Calu3 (cell line): ENCODE measurements at places on chromosomes 3 and 15. TPM values are rescaled to one million over a fixed set of nuclear protein-coding genes. Genes with fewer than 3 reads are reported as not detected.

Gene RARRES1
- 1,088 and 1,195 TPM in 2 replicates for total RNA-seq

Gene CCDC80
- 0.39 and 1.1 TPM in 2 replicates for total RNA-seq

DNA sequence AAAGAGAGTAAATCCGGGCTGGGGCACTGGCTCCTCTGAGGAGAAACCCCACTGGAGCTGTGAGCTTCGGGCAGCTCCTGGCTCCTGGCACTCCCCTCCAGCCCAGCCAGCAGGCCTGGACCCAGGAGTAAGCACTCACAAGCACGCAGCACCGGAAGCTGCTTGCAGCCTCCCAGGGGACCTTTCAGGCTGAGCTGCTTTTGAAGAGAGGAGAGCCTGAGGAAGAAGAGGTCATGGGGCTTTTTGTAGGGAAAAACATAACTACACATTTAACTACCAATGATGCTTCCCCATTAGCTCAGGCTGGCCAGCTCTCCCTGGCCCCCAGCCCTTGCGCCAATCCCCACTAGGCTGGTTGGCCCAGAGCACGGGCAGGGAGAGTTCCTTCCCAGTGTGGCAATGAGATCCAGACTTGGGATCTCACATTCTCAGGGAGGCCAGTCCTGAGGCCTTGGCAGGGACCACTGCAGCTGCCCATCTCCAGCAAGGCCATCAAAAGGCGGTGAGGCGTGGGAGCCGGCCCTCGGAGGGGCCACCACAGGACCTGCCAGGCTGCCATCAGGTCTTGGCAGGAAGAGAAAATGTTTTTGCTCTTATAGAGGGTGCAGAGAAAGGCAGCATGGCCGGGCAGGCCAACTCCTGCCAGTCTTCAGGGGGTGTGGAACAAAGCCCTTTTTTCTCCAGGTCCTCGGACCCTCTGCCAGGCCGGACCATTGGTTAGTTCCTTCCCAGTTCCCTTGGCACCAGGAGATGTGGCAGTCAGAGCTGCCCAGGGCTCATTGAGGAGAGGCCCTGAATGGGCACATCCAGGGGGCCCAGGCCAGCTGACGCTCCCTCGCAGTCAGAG, 41.5 kb upstream of the MFGE8 start:
- no peak for DNase-seq

- peak; percentile 42 for DNase-seq
Measured at GRCh38 chr3:71695000-71695482, 30.2 kb downstream of the EIF4E3 start.

DNA sequence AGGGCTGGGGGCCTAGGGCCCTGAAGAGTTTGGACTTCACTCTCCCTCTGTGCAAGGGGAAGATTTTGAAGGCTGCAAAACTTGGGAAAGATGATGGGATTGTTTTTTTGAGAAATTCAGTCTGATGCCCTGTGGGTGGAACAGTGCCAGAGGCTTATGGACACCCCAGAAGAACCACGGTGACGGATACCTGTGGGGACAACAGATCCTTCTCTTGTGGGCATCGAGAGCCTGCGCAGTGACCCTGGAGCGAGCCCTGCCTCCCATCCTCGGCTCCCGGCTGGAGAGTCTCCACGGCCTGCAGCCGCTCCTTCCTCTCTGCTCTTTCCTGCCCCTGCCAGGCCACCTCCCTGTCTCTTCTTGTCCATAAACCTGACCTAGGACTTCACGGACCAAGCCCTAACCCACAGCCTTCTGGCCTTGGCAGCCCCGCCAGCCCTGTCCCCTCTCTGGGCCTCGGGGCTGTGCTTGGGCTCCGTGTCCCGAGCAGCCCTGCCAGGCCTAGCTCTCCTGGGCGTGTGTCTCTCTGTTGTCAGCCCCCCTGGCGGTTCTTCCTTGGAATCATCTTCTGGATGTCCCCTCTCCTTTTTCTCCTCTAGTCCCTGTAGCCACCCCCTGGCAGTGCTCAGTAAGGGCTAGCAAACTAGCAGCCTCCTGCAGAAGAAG, 98.4 kb downstream of the VGLL4 start:
- no peak for DNase-seq

Gene SEMA6D
- not detected in 2 replicates for total RNA-seq

DNA sequence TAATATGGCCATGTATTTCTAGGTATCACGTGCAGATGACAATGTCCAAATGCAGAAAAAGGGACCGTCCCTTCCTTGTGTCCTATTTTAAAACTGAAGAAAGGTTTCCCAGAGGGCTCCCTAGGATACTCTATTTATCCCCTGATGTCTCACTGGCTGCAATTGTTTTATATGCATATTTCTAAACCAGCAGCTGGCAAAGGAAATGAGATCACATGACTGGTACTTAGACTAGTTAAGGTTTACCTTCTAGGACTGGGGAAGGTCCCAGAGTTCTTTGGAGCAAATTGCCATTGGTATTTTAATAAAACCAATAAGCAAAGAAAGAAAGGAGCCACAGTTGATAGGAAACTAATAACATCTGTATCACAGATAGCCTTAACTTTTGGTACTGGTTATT, 29.5 kb downstream of the GTF2E1 start:
- DNase-seq: no peak

DNA sequence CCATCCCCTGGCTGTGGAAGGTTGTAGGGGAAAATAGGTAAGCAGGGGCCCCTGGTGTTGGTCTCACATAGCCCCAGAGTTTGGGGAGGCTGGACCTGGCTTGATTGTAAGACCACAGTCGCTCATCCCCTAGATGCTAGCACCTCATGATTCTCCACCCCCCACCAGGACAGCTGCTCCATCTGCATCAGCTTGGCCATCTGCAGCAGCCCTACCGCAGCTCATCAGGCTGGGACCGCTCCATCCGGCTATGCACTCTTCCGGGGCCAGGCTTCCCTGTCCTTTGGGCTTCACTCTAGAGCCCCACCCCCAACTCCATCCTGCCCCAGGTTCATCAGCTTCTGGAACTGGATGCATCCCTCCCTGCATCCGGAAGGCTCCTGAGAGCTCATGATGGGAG, 12.6 kb downstream of the SCN5A start:
- DNase-seq: no peak

GRCh38 chr3:14016900-14017475, 107.7 kb downstream of the CHCHD4 start:
- peak; percentile 73 for DNase-seq

- no peak for DNase-seq
Measured at GRCh38 chr3:64209866-64210621, 15.2 kb downstream of the PRICKLE2 start.

- no peak for DNase-seq
Measured at GRCh38 chr3:100838157-100838556, 128.9 kb downstream of the TFG start.

Gene TMEM207
- 0.57 and 1.4 TPM in 2 replicates for total RNA-seq

Gene ZBTB47
- total RNA-seq: 6.0 and 7.2 TPM in 2 replicates

- no peak for DNase-seq
Measured at GRCh38 chr3:32430900-32431299, 39.2 kb downstream of the CMTM7 start.

DNA sequence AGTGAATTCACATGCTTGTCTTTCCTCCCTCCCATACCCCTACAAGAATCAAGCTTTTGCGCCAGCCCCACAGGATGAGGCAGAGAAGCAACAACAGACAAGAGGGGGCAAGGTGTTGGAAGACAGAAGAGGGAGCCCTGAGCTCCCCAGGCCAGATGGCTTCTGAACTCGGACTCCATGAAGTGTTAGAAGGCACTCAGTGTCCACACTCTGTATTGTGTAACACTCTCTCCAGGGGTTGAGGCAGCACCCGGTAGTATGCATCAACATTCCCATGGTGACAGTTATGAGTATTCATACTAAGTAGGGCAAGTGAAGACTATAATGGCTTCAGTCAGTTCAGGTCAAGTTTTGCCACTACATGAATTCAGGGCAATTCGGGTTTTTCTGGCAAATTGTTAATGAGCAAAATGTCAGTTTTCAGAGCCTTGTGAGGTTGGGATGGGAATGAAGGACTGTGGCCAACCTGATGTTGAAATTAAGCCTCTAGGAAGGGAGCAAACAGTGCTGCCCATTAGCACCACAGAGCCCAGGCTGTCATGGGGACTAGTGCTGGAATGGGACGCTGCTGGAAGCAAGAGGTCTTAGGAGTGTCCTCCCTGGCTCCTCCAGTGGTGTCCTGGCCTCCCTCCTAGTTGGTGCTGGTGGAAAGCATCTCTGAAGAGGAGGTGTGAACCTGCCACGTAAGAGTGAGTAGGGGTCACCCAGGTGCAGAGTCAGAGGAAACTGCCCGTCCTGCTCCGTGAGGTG, 79.4 kb downstream of the KLF15 start:
- no peak for DNase-seq

DNA sequence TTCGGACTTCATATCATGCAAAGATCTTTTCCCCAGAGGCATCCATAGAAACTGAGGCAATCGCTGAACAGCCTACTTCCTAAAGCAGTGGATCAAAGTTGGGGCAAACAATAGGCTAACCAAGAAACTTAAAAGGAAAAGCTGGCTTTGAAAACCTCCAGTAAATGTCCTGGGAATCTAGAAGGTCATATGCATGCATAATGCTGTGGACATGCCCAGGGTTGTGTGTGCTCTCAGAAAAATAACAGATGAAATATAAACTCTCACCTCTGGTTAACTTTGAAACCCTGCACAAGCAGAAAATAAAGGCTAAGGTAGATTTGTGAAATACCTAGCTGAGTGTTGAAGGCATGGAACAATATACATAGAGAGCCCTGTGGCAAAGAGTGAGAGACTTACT, 96.3 kb downstream of the MYO9A start:
- no peak for DNase-seq

- no peak for DNase-seq
Measured at GRCh38 chr15:64751464-64751863, 23.9 kb downstream of the RBPMS2 start.

Gene CASR
- total RNA-seq: 2.3 and 5.1 TPM in 2 replicates

DNA sequence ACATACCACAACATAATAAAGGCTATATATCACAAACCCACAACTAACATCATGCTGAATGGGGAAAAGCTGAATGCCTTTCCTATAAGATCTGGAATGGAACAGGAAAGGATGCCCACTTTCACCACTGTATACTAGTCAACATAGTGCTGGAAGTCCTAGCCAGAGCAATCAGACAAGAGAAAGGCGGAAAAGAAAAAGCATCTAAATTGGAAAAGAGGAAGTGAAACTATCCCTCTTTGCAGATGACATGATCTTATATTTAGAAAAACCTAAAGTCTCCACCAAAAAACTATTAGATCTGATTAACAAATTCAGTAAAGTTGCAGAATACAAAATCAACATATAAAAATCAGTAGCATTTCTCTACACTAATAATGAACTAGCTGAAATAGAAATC, 14.6 kb upstream of the PIK3CA start:
- DNase-seq: no peak

GRCh38 chr3:51845129-51845528, 16.3 kb upstream of the IQCF2 start:
- no peak for DNase-seq

- no peak for DNase-seq
Measured at GRCh38 chr3:101878589-101878988, 29.3 kb downstream of the NFKBIZ start.

GRCh38 chr3:146974001-146974400, 368.9 kb upstream of the PLSCR5 start:
- no peak for DNase-seq

DNA sequence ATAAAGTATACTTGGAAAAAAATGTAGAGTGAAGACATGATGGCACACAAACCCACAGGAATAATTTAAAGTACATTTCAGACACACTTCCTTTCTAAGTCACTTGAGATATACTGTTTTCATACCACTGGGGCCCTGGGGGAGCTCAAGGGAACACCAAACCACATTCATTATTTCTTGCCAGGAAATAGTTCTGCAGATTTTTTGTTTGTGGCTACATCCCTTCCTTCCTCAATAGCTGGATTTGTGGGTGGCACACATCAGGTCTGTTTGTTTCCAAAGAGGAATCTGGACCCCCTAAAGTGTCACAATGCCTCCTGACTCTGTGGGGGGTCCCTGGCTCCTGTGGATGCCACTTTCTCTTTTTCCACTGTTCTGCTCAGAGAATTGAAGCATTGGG, 153.5 kb upstream of the COL8A1 start:
- DNase-seq: no peak

DNA sequence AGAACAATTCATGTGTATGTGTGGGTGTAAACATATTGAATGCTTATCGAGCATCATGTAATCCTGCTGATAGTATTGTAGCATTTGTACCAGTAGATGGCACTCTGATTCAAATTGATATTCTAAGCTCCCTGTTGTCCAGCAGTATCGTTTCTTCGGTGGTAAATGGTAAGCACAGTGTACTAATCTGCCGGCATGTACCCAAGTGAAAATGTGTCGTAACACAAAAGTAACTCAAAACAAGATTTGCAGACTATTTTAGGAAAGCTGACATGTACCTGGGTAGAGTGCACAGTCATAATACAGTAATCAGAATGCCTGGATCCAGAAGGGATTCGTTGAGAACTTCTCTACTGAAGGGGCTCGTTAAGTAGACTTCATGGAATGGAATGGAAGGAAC, 31.7 kb upstream of the MNS1 start:
- peak; percentile 20 for DNase-seq

GRCh38 chr15:40790718-40791117, 16.2 kb upstream of the ZFYVE19 start:
- no peak for DNase-seq

DNA sequence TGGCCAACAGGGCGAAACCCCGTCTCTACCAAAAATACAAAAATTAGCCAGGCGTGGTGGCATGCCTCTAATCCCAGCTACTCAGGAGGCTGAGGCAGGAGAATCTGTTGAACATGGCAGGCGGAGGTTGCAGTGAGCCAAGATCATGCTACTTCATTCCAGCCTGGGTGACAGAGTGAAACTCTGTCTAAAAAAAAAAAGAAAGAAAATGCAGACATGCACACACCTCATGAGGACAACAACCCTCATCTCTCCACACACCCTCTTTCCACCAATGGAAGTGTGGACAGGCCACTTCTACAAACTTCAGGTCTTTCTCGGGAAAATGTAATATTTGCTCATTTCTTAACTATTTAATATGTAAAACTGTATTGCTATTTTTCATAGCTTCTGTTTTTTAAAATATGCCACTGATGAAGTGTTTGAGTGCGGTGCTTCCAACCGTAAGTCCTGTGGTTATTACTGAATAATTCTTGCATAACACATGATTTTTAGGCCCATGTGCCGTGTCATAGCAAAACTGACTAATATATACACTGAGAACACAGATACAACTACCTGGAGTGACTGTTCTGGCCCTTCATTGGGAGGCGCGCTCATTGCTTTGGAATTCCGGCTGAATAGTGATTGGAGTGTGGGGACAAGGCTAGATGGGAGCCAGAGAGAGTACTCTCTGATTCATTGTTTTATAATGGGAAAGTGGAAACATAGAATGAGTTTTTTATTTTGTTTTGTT, 23.1 kb downstream of the LRRC31 start:
- no peak for DNase-seq

Gene MYLK
- 8.0 and 10.7 TPM in 2 replicates for total RNA-seq

Gene RASGRF1
- 2.2 and 2.9 TPM in 2 replicates for total RNA-seq

DNA sequence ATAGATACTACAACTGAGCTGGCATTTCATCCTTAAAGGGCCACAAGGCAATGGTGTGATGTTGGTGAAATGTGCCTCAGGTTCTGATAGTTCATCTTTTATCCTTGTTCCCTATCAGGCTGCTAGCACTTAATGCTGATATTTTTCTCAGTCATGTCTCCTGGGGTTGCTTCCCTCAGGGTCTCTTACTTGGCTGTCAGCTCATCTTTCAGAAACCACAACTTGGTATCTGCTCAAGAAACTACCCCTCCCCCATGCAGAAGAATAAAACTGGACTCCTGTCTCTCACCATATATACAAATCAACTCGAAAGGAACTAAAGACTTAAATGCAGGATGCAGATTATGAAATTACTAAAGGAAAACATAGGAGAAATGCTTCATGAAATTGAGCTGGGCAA, 308.1 kb downstream of the CHST2 start:
- no peak for DNase-seq
